ENCODE measurements at places on chromosomes 13 and 19.

- DNase-seq: no peak
Measured at GRCh38 chr13:113533161-113533840, 42.8 kb upstream of the DCUN1D2 start.

DNA sequence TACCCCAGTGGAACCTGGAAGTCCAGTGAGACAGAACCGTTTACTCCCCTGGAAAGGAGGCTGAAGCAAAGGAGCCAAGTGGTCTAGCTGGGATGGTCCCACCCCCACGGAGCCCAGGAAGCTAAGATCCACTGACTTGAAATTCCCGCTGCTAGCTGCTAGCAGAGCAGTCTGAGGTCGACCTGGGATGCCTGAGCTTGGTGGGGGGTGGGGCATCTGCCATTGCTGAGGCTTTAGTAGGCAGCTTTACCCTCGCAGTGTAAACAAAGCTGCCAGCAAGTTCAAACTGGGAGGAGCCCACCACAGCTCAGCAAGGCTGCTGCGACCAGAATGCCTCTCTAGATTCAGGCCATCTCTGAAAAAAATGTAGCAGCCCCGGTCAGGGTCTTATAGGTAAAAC, 437.0 kb downstream of the SUCLA2 start:
- no peak for DNase-seq

- DNase-seq: peak; percentile 28
Measured at GRCh38 chr13:51858433-51859247, 3.1 kb upstream of the CCDC70 start.

DNA sequence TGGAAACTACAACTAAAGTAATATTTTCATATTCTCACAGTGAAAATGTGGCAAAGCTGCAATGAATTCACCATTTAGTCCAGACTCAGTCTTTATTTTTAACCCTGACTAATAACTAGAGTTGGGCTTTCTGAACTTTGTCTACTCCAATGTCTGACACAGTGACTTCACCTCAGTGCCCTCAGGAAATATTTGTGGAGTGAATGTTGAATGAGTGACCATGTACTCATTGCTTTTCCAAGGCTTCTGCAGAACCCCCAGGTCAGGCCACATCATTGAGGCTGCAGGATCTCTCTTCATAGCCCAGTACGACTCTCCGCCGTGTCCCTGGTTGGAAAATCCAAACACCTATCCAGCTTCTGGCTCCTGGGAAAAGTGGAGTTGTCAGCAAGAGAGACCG, 1.8 kb downstream of the ZNF175 start:
- DNase-seq: no peak

GRCh38 chr19:39474139-39474620, 6.5 kb upstream of the TIMM50 start:
- peak; percentile 38 for DNase-seq

DNA sequence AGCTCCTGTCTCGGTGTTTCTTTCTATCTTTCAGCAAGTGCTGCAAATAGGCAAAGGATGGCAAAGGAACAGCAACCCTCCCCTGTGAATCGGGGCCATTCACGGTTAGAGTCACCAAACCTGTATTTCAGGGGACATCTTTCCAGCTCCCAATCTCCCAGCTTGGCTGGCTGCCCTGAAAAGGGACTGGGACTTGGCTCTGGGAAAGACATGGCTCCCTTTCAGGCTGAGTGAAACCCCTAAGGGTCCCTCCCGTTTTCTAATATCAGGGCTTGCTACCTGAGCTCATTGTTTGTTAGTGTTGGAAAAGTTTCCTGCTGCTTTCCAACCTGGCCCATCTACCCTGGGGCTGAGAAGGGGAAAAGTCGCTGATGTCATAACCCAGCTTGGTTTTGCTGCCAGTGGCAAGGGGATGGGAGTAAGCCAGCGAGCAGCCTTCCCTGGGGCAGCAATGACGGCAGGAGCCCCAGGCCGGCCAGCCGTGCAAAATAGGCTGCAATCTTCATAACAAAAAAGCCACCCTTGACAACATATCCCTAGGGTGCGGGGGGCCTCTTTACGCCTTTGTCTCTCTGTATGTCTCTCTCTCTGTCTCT, 29.9 kb downstream of the SERP2 start:
- DNase-seq: no peak

DNA sequence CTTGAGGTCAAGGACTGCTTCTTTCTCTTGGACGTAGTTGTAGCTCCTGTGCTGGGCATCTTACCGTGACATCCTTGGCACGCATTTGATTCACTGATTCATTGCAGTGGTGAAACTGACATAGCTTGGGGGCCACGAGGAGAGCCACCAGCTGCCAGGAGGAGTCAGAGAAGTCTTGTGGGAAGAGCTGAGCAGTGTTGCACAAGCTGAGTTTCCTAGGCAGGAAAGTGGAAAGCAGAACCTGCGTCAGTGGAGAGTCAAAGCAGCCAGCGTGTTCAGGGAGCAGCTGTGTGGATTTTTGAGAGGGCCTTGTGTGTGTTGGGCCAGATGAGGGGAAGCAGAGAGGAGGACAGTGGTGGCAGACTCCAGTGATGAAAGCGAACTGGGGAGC, 5.3 kb upstream of the GPR183 start:
- no peak for DNase-seq

GRCh38 chr19:2224754-2225349, 11.3 kb downstream of the PLEKHJ1 start:
- no peak for DNase-seq

DNA sequence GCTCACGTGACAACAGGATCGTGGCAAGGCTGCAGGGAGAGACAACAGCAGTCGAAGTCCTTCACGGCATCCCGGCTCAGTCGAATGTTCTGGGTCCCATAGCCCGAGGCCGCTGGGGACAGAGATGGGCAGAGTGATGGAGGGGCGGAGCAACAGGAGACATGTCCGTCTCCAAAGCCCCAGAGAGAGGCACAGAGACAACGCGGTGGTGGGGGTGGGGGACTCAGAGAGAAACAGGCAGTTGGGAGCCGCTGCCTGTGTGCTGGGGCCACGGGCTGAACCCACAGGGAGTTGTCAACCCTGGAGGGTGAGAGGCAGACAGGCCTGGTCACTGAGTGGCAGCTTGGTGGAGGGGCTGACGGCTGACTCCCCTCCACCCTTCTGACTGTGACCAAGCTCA, 20.4 kb downstream of the NOSIP start:
- DNase-seq: no peak

DNA sequence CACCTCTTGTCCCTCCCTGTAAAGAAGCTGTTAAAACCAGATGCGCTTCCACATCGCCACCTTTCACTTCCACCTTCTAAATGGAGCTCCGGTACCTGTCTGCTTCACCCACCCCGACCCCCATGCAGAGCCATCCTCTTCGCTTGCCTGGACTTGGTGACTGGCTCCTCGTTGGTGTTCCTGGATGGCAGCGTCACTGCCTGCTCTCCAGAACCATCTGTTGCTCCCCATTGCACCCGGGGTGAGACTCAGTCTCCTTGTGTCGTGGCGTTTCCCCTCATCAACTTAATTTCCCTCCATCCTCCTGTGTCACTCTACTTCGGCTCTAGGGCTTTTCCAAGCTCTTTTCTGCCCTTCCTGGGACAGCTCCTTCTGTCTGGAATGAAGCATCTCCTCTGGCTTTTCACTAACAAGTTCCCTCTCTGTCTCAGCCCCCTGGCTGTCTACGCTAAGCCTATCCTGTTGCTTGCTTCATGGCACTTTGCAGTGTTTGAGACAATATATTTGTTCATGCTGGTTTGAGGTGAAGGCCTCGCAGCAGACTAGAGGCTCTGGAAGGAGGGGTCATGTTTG, 10.3 kb downstream of the CEBPG start:
- DNase-seq: no peak

- no peak for DNase-seq
Measured at GRCh38 chr13:33127009-33127551, 110.9 kb downstream of the KL start.

DNA sequence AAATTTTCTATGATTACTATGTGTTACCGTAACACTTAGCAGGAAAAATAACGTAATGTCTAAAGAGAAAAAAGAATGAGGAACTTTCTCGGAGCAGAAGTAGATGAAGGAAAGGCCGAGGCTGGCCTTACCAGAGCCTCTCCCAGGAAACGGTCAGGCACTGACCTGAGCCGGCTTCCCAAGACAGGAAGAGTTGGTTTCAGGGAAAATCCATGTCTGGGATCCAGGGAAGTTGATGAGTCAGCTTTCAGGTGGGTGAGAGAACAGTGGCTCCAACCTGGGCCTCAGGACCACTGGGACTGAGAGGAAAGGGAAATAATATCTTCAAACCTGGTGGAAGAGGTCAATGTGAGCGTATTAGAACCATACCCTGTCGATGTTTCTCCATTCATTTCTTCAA, 93.3 kb upstream of the UBL3 start:
- DNase-seq: no peak

DNA sequence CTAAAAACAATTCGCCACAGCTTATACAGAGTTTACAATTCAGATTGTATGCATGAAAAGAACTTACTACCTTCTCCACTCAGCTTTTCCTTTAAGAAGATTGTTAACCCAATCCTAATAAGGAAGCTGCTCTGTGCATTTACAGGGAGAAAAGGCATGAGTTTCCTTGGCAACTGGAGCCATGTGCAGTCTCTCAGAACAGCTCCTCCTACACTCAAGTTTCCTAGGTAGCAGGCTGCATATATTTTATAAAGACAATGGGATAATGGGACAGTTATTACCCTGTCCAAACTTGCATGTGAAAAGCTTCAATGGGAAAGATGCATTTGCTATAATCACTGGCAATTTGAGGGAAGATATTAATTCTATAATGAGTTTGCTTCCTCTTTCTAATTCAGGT, 125.5 kb upstream of the TRPC4 start:
- no peak for DNase-seq

DNA sequence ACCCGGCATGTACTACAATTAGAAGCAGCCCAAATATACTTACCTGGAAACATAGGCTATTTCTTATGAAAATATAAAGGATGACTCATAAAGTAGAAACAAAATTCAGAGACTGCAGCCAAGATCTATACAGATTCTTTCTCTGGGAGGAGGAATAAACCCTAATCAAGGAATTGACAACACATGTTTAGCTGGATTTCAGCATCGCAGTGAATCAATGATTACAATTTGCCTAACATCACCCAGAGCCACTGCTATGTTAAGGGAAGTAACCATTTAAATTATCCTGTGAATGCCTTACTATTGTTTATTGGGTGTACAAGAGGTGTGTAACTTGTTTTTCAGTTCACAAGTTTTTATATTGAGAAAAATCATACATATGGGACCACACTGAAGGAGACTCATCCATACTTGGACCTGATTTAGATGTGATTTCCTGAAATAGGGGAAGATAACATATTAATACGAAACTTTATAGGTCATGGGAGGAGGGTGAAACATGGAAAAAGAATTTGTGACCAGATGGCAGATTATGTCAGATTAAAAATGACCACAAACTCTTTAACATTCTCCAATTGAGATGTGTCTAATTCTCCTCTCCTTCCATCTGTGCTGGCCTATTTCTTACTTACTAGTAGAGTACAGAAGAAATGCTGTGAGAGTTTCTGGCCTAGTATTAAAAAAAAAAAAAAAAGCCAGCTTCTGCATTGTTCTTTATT, 1168.4 kb downstream of the SLITRK1 start:
- DNase-seq: no peak

DNA sequence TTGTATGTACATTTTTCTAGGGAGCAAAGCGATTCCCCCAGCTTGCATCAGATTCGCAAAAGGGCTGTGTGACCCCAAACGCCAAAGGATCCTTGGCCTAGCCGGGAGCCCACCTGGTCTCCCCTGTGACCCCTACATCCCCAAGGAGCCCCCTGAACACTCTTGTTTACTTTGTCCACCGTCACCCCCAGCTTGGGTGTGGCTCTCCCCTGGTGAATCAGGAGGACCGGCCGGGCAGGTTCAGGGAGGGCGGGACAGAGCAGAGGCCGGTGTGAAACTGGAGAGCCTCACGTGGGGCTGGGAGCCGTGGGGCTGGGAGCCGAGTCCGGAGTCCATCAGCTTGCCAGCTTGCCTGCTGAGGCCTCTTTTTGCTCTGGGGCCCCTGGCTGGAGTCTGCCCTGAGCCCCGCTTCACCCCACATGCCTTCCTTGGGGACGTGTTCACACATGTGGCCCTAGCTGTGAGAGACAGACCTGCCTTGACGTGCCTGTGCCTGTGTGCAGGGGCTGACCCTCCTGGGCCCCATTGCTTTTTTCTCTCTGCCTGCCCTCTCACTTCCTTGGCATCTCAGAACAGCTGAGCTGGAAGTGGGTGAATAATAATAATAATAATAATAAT, 2.0 kb downstream of the ITPKC start:
- peak; percentile 87 for DNase-seq

DNA sequence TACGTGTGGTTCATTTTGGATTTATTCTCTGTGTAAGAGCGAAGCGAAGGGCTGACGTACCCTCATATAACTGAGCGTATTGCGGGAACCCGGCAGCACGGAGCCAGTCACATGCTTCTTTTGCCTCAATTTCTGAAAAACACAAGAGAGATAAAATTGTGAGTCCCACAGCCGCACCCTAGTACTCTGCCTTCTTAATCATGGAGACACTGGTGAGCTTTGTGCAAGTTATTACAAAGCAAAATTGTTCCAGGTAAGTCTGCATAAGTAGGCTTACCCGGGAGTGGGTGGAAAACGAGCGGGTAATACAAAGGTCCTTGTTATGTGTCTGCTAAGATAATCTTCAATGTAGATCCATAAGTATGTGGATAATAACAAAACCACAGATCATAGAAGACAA, 118.1 kb downstream of the STARD13 start:
- no peak for DNase-seq

GRCh38 chr13:95033890-95034289, 267.4 kb downstream of the ABCC4 start:
- no peak for DNase-seq

Measured in RWPE1 (cell line).